ENCODE measurements at places on chromosomes 12 and 14.

DNA sequence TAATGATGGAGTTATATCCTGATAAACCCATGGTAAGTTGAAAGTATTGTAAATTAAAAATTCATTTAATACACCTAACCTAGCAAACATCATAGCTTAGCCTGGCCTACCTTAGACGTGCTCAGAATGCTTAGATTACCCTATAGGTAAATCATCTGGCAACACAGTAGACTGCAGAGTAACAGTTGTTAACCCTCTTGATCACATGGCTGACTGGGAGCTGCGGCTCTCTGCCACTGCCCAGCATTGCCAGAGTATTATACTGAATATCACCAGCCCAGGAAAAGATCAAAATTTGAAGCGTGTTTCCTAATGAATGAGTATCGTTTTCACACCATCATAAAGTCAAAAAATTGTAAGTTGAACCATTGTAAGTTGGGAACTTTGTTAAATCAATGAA lies 17.8 kb upstream of the TMPRSS12 start:
- no peak for DNase-seq

GRCh38 chr12:49707812-49708147 lies 575 bp upstream of the FMNL3 start:
- DNase-seq: no peak

DNA sequence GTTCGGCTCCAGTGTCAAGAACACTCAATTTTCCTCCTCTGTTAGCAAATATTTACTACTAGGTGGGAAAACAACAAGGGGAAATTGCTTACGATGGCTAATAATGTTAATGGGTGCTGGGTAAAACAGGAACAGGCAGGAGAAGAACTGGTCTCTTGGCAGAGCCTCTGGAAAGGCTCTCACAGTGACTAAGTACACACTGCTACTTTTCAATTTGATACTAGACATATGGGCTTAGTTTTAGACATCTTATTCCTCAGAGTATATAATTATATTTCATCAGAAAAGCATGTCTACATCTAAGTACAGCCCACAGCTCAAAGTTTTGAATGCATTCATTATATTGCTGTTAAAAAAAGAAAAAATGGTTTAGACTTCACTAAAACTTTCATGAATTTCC lies 65.4 kb upstream of the SAV1 start:
- DNase-seq: no peak

DNA sequence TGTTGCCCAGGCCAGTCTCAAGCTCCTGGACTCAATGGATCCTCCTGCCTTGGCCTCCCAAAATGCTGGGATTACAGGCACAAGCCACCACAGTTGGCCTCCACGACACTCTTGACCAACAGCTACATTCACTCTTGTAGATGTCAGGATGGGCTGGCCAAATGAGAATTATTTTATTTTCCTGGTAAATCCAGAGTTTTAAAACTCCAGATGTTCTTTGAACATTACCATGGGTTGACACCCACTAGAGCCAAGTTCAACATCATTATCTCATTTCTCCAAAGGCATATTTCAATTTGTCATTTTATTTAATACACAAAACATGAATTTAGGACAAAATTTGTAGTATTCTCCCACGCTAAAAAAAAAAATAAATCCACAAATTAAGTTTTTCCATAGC lies 56.5 kb upstream of the FOXN3 start:
- no peak for DNase-seq

DNA sequence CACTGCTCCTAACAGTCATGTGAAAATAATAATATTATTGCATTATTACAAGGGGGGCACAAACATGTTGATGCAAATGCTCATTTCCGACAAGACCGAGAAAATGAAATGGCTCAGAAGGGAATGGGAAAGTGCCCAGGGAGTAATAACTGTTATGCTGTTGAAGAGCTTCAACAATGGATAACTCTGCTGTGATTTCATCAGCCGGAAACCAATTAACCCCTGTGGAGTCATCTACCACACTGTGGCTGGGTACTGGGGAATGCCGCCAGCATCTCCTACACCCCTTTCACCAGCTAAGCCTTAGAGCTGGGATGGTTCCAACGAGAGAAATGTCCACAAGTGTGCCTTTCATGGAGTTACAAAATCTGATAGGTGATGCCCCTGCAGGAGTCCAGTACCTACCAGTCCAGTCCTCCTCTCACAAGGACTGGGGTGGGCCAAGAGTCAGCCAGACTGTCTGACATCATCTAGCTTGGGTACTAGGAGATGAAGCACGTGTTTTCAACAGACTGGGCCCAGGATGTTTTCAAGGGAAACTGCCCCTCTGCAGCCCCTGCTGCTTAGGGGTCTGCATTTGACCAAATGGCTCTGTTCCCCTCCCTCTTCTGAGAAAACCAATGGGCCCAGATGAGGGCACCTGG lies 509.3 kb upstream of the CCDC196 start:
- no peak for DNase-seq

- no peak for DNase-seq
These were observed 3.0 kb upstream of the PLEKHG6 start for GRCh38 chr12:6307529-6307928.

DNA sequence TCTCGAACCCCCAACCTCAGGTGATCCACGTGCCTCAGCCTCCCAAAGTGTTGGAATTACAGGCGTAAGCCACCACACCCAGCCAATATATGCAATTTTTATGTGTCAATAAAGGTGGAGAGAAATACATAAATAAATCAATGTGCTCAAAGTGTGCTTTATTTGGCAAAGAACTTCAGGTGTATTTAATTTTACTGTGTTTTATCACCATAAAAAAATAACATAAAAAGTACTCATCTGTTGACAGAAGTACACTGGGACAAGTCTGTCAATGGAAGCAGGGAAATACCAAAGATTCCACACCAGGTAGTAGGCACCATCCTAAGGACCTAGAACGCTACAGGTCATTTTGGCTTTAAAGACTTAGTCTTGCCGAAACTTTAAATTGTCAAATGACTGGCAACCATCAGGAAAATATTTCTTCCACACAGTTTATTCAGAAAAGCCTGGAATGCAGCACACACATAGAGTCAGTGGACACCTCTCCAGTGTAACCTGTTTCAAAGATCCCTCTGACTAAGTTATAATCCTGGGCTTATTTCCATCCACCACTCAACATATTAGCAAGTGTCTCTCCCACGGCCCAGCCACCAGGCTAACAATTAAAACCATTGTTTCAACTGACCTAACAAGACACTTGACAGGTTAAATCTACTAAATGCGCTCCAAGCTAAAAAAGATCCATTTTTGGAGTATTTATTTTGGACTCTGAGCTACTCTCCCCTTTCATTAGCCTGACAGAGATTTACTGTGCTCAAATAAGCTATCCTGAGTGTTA lies 4.2 kb downstream of the ERO1A start:
- DNase-seq: no peak

- DNase-seq: no peak
These were observed 68.2 kb downstream of the FBXW8 start for GRCh38 chr12:116978791-116979508.

GRCh38 chr12:27068863-27069262 lies 13.5 kb downstream of the C12orf71 start:
- DNase-seq: no peak

DNA sequence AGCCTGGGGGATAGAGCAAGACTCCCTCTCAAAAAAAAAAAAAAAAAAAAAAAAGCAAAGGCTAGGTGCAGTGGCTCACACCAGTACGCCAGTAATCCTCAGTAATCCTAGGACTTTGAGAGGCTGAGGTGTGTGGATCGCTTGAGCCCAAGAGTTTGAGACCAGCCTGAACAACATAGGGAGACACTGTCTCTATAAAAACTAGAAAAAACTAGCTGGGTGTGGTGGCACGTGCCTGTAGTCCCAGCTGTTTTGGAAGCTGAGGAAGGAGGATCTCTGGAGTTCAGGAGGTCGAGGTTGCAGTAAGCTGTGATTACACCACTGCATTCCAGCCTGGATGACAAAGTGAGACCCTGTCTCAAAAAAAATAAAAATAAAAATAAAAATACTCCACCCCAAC lies 8.9 kb upstream of the RBM25 start:
- DNase-seq: no peak

DNA sequence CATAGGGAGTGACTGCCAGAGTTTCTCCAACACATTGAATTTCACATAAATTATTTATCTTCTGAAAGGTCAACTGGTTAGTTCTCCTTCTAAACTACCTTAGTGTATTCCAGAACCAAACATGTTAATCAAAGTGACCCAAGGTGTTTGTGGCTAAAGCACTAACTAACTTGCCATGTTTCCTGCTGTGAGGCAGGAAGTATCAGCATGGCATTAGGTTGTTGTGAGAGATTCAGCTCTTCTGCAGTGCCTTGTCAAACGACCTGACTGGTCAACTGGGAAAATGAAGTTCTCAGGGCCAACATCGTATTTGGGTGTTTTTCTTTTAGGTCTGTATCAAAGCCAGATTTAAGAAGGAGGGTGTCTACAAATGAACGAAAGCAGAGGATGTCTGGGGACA lies 448.1 kb downstream of the APAF1 start:
- no peak for DNase-seq

- DNase-seq: no peak
These were observed 121.2 kb upstream of the DAAM1 start for GRCh38 chr14:59067127-59067894.

GRCh38 chr12:27226407-27226929 lies 17.6 kb upstream of the STK38L start:
- DNase-seq: no peak

- no peak for DNase-seq
These were observed 21.9 kb downstream of the EPS8 start for GRCh38 chr12:15767301-15767700.

GRCh38 chr14:89688507-89689211 lies 265.9 kb downstream of the EFCAB11 start:
- no peak for DNase-seq

DNA sequence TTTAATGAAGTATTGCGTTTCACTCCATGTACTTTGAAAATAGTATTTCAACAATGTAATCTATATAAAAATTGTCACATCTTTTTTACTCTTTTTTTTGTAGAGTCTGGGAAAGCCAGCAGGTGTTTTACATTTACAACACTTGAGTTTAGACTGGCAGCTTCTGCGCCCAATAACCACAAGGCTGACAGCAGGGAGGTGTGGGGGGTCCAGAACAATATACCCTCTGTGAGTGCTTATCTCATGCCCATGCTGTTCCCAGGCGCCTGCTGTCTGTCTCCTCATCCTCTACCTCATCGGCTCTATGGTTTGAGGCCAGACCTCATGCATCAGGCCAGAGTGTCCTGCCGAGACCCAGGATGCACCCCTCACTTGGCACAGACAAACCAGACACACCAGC lies 24.9 kb downstream of the FBRSL1 start:
- no peak for DNase-seq

GRCh38 chr12:94705676-94706075 lies 55.3 kb upstream of the TMCC3 start:
- no peak for DNase-seq

GRCh38 chr14:57725399-57726077 lies 140.4 kb downstream of the SLC35F4 start:
- no peak for DNase-seq

DNA sequence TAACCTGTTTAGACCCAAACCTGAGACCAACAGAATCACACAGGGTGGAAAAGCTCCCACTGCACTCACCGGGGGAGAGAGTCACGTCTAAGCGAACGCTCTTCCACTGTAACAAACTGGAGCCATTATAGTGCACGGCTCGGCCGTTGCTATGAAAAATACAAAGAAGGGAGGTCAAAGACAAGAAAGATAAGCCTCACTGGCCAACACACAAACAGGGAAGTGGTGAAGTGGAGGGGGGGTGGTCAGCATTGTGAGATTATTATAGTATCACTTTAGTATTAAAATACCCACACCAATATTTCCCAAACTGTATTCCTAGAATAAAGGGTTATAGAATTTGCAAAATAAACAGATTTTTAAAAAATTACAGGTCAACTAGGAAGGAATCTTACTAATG lies 90.9 kb downstream of the TRAFD1 start:
- DNase-seq: no peak

DNA sequence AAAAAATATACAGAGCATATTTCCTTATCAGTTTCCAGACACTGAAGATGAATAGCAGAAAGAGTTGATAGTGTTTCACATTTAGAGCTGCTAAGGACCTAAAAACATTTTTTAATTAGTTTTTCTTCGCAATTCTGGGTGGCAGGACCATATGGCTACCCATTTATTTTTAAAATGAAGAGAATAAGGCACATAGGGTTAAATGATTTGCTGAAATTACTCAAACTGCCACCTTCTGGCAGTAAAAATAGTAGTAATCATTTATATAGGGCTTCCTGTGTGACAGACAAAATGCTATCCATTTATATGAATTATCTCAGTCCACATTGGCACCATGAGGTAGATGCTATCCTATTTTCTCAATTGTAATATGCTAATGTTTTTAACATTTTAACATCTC lies 108.6 kb upstream of the CCDC196 start:
- no peak for DNase-seq

DNA sequence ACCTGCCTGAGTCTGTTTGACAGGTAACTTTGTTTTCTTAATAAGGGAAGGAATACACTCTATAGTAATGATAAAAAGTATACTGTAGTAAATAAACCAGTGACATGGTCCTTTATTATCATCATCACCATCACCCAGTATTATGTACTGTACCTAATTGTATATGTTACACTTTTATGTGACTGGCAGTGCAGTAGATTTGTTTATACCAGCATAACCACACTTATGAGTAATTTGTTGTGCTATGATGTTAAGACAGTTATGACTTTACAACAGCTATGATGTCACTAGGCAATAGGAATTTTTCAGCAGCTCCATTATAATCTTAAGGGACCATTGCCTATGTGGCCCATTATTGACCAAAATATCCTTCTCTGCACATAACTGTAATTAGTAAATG lies 155.0 kb downstream of the NUBPL start:
- no peak for DNase-seq

DNA sequence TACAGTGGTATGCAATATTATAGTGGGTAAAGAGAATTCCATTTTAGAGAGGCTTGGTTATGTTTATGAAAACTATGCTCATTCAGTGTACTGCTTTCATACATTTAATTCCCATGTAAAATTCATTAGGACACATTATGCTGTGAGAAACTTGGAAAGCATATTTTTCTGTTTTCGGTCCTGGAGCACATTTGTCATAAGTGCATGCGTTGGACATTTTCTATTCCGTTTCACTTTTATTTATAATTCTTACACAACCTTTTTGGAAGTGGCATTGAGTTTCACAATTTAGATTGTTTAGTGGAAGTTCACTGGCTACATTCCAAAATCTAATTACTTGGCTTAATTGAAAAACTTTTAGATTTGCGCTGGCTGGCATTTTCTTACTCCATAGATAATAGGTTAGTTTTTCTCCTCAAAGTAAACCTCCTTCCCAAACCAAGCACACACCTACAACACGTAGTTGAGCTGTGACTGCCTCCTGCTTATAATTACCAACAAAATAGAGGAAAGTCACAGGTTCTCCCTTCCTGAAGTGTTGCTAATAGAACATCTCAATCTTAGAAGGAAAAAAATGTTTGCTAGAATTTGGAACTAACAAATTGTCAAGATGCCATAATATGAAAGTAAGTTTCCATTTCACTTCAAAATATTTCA lies 938.5 kb downstream of the TRHDE start:
- no peak for DNase-seq

GRCh38 chr12:10021342-10021741 lies 9.1 kb upstream of the CLEC9A start:
- no peak for DNase-seq

GRCh38 chr12:51362747-51363342 lies 16.4 kb upstream of the CELA1 start:
- DNase-seq: no peak

GRCh38 chr12:90028635-90029051 lies 320.0 kb upstream of the ATP2B1 start:
- DNase-seq: no peak
